T-cell (primary cell): ENCODE measurements at places on chromosomes 4 and X. TPM values are rescaled to one million over a fixed set of nuclear protein-coding genes. Genes with fewer than 3 reads are reported as not detected.

GRCh38 chr4:140056015-140056414 lies 98.0 kb downstream of the MAML3 start:
- no peak for DNase-seq

DNA sequence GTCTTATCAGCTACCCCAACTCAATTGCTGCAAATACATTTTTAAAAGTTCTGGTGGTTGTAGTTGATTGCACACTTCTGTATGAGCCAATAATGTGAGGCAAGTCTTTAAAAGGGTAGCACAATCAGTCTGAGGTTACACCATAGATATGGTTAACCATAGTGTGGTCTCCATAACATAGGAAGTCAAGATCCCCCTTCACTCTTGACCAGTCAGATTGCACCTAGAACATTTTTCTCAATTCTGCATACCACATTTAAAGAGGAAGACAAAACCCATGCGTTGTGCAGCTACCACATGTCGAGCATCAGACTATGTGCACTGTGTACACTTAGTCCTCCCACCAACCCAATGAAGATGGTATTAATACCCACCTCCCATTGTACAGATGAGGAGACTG lies 26.5 kb upstream of the CYBB start:
- DNase-seq, result no peak

- DNase-seq, result no peak
Measured at GRCh38 chr4:88033309-88033708, 25.9 kb downstream of the PKD2 start.

GRCh38 chrX:136646602-136647239 lies 1.2 kb upstream of the CD40LG start:
- peak; percentile 33 for DNase-seq

- DNase-seq, result no peak
Measured at GRCh38 chrX:338836-339400, 20.3 kb upstream of the GTPBP6 start.

DNA sequence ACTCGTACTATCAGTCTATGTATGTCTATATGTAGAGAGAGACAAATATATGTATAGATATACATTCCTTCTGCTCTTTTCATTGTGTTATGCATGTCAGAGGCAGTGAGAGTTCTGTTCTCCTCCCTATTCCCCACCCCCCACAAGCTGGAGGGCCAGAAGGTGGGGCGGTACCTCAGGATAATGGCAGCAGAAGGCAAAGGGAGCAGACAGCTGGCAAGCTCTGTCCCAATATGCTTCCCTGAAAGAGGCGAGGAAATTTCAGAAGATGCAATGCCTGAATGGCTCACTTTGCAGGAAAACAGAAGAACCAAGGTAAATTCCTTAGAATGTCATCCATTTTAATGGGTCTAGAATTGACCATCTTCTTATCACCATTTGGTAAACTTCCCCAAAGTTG lies 114.4 kb downstream of the NAA11 start:
- DNase-seq, result no peak

- no peak for DNase-seq
Measured at GRCh38 chr4:184978211-184978610, 40.1 kb upstream of the HELT start.

GRCh38 chr4:185841451-185841850 lies 29.5 kb upstream of the SORBS2 start:
- no peak for DNase-seq

DNA sequence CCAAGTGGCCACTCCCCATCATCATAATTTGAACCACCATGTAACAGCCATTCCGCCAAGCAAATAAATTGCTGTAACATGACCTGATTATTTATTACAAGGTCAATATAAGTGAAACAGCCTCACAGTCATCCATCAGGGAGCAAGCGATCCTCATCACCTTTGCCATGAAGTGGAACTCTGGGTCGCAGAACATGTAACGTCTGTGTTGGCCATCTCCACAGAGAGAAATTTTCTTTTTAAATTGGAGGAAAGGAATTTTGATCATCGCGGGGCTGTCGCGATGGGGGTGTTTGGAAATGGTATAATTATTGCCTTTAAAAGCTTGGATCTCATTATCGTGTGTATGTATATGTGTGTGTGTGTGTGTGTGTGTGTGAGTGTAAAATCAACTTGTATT lies 90.2 kb downstream of the SHOX start:
- no peak for DNase-seq

DNA sequence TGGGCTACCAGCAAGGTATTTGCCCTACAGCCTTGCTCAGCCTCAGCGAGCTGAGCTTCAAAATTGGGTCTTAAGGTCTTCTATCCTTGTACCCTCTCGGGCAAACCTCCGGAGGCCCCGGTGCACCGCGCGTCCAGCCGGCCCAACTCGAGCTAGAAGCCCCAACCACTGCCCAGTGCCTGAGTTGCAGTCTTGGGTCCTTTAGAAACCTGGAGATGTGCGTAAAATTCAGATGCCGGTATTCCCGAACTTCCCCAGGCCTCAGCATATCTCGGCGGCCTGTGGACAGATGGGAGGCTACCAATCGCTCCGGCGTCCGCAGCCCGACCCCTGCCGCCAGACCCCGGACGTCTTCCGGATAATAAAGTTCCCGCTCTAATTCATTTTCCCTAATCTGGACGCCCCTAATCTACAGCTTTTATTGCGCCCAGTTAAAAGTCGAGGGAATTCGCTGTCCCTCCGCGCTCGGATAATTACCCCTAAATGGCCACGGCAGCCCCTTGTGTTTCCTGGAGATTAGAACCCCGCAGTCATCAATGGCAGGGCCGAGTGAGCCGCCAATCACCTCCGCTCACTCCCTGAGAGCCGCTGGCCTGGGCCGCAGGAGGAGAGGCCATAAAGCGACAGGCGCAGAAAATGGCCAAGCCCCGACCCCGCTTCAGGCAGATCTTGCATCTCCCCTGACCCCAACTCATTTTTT lies 1.5 kb upstream of the MSX1 start:
- no peak for DNase-seq

GRCh38 chr4:127634181-127634580 lies 1.4 kb downstream of the INTU start:
- DNase-seq, result no peak

- no peak for DNase-seq
Measured at GRCh38 chr4:177410566-177410965, 31.7 kb downstream of the AGA start.

DNA sequence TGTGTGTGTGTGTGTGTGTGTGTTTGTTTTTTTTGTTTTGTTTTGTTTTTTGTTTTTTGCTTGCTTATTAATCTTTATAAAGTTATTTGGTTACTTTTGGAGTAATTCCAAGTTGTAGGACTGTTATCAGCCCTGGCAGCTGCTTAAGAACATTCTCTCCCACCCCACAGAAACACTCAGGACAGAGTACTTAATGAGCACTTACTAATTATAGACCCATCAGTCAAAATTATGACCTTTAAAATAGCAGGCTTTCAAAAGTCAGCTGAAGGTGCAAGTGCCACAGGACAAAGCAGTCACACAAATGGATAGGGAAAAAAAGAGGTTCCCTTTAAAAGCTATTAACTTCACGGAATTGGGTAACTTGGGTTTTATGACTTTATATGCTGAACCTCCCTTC lies 69.0 kb downstream of the BEND2 start:
- DNase-seq, result no peak

- no peak for DNase-seq
Measured at GRCh38 chr4:175459571-175459970, 352.5 kb downstream of the GPM6A start.

GRCh38 chrX:110683925-110684324 lies 111.7 kb downstream of the CHRDL1 start:
- DNase-seq, result no peak

Gene ENAM
- not detected for total RNA-seq

Gene BRS3
- total RNA-seq, result not detected

Gene ADH7
- total RNA-seq, result not detected

Gene GPR143
- total RNA-seq, result not detected

Gene DACH2
- total RNA-seq, result not detected

Gene DCX
- not detected for total RNA-seq
